ENCODE measurements at places on chromosomes 2 and 18.

DNA sequence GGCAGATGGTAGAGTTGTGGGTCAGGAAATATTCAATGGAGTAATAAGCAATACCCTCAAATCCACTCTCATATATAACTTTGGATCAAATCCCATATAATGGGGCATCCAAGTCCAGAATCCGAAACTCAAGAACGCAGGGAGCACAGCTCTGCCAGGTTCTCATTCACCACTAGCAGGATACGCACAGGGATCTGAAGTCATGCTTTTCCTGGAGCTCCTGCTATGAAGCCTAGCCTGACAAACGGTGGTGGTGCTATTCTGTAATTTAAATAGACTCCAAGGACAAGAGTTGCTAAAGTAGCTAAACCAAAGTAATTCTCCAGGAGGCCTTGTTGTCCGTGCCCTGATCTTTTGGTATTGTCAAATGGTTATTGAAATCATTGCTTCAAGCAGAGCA is 264.8 kb downstream of the SLC8A1 start:
- DNase-seq: no peak

GRCh38 chr18:12119358-12119757 is 25.7 kb downstream of the ANKRD62 start:
- no peak for DNase-seq

GRCh38 chr2:71788601-71789240 is 335.4 kb downstream of the DYSF start:
- DNase-seq: no peak

DNA sequence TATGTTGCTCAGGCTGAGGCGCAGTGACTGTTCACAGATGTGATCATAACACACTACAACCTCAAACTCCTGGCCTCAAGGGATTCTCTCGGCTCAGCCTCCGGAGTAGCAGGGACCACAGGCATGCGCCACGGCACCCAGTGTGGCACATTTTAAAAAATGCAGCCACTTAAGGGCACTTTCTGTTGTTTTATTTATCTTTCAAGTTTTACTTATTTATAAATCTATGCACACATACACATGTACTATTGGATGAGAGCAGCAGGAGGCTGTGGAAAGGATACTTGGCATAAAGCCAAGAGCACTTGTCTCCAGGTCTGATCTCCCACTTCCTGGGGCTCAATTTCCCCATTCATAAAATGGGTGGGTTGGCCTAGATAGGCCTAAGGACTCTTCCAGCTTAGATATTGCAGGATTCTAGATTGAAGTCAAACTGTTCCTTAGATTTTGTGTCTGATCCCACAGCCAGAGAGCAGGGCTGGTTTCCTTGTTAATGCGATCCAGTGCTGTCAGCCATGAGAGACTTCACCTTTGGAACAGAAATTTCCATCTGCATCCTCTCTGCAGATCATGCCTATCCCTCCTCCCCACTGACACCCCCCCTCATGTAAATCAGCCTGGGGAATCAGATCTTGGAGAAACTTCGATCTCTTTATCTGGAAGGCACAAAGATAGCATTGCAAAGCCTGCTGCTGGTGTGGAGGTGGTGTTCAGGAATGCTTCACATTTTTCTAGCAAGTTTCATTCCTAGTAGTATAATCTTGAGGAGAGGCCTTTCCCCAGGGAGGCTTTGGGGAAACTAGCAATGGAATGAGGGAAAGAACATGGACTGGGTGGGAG is 24.7 kb downstream of the PCBP1 start:
- DNase-seq: peak; percentile 14

DNA sequence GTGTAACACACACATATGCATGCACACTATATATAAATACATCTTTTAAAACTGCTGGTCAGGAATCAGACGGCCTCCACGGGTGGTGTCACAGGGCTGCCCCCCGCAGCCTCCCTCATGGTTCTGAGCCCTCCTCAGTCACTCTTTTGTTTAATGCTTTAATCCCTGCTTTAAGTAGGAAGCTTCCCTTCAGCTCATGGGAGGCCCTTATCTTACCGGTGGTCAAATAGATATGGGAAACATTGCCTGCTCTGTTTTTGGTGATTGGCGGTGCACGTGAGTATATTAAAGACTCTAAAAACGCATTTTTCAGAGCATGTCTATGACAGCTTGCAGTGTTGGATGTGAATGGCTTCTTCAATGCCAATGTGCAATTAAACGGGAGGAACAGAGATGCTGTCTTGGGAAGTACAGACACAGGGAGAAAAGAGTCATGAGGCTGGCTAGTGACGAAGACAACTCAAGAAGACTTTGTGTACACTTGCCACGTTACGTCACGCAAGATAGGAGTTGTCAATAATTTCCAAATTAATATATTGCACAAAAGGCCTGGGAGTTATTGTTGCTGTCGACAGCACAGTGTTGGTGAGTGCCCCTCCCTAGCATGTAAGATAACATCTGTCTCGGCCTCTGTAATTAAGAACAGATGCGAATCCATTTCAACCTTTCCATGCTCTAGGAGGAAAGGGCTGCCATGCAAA is 23.3 kb downstream of the GNLY start:
- DNase-seq: no peak

DNA sequence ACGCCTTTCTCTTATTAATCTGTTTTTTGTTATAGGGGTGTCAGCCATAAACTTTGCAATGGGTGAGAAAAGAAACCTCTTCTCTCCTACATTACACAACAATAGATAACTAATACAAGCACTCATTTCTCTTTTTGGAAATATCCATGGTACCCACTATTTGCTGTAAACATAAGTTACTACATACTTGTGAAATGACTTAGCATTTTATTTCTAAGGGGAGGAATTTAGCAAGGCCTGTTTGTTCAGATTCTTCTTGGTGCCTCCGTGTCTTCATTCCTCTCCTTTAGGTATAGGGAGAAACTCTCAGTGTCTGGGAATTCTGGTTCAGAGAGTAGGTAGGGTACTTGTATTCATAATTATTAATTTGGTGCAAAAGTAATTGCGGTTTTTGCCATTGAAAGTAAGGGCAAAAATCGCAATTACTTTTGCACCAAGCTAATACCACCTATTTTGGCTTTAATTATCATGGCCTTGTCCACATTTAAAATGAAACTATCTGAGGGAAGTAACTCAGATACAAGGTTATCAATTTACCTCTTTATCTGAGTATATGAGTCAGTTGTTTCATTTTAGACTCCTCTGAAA is 134.8 kb downstream of the MREG start:
- no peak for DNase-seq

- no peak for DNase-seq
Observed at GRCh38 chr2:186910996-186911395, 62.0 kb upstream of the ZSWIM2 start.

DNA sequence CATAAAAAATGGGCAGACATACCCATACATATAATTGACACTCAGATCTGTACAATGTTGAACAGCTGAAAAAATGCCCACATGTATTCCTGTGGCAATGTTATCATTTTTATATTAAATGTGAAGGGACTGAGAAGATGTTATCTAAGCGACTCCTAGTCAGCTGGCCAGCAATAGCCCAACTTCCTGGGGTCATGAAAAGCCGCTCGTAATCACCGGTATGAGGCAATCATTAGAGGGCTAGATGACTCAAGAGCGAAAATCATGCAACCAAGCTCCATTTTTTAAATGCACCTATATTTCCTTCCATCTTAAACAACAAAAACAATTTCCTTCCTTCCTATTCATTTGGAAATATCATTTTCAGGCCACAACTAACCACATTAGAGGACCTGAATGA is 274.6 kb upstream of the CCDC68 start:
- DNase-seq: no peak

DNA sequence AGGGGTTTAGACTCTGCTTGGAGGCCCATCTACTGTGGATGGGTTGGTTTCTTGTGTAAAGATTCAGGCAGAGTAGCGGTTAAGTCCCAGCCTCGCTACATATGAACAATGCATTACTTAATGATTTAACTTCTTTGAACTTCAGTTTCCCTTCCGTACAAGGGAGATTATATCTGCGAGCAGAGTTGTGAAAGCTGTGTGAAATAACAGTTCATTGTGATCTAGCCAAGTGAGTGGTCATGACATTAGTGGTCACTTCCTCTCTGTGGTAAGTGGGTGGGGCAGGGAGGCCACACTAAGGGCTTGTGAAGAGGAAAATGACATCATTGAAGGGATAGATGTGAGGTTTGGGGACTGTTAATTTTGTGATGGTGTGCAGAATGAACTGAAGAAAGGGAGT is 14.1 kb upstream of the MEX3C start:
- DNase-seq: no peak

DNA sequence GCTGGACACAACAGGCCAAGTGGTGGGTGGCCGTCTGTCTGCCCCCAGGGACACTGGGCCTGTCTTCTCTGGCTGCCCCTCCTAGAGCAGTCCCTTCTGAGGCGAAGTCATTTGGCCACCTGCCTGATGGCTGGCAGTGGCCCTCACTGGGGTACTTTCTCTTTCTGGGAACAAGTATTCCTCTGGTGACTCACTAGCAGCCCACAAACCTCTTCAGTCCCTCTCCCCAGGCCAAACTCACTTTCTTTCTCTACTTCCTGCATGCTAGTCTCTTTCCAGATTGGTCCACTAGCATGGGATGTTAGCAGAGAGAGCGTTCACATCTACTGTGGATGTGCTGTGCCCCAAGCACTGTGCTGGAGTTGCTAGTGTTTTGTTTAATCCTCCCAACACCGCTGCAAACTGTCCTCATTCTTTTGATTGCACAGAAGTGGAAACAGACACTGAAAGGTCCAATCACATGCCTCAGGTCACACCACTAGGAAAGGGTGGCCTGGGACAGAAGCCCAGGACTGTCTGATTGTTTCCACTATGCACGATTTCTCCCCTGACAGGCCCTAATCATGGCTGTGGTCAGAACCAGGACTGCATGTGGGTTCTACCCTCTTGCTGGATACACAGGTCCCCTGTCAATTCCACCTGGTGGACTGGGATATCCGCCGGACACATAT is 5.2 kb downstream of the DYSF start:
- DNase-seq: no peak

DNA sequence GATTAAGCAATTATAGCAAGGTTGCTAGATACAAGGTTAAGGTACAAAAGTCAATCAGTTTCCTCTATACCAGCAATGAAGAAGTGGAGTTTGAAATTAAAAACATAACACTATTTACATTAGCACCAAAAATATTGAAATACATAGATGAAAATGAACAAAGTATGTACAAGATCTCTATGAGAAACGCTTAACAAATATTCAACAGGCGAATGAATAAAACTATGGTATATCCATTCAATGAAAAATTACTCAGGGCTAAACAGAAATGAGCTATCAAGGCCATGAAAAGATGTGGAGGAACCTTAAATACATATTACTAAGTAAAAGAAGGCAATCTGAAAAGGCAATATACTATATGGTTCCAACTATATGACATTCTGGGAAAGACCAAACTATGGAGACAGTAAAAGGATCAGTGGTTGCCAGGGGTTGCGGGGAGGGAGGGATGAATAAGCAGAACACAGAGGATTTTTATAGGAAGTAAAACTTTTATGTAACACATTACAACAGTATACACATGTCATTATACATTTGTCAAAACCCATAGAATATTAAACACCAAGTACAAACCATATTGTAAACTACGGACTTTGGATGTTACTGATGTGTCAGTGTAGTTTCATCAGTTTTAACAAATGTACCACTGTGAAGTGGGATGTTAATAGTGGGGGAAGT is 62.1 kb downstream of the RMDN2 start:
- DNase-seq: no peak

DNA sequence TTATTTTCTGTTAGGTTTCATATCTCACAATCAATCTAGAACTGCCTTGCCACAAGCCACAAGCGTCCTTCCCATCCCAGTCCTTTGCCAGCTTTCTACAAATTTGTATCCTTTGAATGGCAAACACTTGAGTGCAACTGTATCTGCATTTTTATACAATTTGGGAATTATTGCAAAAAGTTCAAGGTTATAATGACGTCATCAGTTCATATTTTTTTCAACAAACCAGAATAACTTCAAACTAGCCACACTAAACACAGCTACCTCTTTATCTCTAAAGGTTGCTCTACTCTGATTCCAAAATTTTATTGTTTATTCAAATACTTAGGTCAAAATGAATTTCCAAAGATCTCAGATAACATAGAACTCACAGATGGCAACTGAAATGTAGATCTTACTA is 877.1 kb downstream of the TMEM182 start:
- DNase-seq: no peak

- DNase-seq: no peak
Observed at GRCh38 chr2:201955231-201955630, 78.4 kb upstream of the FZD7 start.

- DNase-seq: no peak
Observed at GRCh38 chr2:156797832-156798231, 361.7 kb downstream of the GPD2 start.

DNA sequence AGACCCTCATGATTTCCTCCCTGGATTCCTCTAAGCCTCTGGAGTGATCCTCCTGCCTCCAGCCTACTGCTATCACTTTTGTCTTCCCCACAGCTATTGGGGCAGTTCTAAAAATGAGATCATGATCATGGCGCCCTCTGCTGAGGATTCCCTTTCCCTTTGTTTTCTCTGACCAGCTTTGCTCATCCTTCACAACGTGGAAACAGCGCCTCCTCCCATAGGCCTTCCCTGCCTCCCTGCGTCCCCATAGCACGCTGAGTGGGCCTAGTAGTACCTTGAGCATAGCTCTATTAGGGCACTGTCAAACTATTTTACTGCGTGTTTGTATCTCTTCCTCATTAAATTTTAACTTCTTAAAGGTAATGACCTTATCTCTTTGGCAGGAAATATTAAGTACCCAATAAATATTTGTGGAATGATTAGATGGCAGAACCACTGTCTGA is 207.0 kb upstream of the FANCL start:
- DNase-seq: peak; percentile 88

DNA sequence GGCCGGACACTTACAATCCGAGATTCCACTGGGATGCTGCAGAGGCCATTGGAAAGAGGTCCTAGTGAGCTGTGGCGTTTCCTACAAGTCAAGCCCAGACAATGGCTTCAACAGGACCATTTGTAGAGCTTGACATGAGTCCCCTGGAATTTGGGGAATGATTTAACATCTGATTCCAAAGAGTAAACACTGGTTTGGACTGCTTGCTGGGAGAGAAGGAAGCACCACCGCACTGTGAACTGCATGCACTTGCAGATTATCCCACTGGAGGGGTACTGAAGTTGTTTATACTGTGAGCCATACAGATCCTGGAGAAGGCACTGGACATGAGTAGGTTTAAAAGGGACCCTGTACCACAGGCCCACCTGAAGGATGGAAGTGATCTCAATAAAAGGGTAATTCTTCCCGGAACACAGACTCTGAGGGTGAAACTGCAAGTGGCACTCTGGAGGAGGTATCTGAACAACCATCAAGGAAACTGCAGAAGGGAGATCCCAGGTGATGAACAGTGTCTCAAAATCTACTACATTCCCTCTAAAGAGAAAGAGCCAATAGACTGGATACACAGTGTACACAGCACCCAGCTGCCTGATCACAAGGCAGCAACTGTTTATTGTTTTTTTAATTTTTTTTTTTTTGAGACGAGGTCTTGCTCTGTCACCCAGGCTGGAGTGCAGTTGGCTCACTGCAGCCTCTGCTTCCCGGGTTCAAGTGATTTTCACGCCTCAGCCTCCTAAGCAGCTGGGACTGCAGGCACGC is 4.3 kb upstream of the RAB6C start:
- DNase-seq: no peak

GRCh38 chr2:14712111-14712510 is 79.6 kb downstream of the LRATD1 start:
- no peak for DNase-seq

GRCh38 chr2:53933329-53933728 is 37.5 kb downstream of the PSME4 start:
- DNase-seq: no peak
